ENCODE measurements at places on chromosomes 12 and 14.

GRCh38 chr14:75279153-75279762 lies 630 bp downstream of the FOS start:
- peak; percentile 29 for DNase-seq

GRCh38 chr14:95664066-95664465 lies 22.2 kb upstream of the TCL1B start:
- DNase-seq, result no peak

GRCh38 chr12:54357506-54358190 lies 6.6 kb downstream of the GPR84 start:
- DNase-seq, result no peak

GRCh38 chr12:123996581-123996980 lies 23.6 kb downstream of the ZNF664 start:
- DNase-seq, result no peak

GRCh38 chr12:73935817-73936216 lies 601.8 kb upstream of the ATXN7L3B start:
- no peak for DNase-seq

DNA sequence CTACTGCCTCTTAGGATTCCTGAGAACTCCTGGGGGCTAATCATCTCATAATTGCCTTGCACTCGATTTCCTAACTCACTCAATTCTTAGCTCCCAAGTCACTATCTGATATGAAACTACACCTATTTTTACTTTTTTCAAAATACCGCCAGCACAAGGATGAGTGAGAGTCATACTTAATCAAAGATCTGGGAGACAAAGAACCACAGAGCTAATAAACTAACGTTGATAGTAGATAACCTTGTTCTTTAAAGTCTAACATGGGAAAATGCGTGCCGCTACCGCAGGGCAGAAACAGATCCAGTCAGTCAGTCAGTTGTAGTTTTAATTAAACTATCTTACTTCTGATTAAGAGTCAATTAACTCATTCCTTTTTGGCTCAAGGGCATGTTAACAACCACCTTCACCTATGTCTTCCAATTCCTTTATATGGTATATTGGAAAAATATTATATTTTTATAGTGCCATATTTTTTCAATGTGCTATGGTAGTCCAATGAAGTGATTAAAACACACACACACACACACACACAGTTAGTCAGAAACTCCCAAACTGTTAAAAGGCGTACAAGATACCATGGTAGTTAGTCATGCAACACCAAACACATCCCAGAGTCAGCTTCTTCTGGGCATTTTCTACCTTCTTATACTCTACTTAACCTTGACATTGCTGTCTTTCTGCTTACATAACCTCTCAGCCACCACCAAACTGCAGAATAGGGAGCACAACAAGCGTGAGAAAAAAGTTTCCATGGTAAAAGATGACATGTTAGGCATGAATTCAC lies 114.0 kb downstream of the KLHL28 start:
- DNase-seq, result no peak

GRCh38 chr14:79597566-79597965 lies 613.7 kb downstream of the DIO2 start:
- no peak for DNase-seq

GRCh38 chr12:131570596-131570995 lies 140.3 kb upstream of the SFSWAP start:
- no peak for DNase-seq

- DNase-seq, result no peak
Measured at GRCh38 chr12:131808744-131809371, 19.3 kb upstream of the MMP17 start.

DNA sequence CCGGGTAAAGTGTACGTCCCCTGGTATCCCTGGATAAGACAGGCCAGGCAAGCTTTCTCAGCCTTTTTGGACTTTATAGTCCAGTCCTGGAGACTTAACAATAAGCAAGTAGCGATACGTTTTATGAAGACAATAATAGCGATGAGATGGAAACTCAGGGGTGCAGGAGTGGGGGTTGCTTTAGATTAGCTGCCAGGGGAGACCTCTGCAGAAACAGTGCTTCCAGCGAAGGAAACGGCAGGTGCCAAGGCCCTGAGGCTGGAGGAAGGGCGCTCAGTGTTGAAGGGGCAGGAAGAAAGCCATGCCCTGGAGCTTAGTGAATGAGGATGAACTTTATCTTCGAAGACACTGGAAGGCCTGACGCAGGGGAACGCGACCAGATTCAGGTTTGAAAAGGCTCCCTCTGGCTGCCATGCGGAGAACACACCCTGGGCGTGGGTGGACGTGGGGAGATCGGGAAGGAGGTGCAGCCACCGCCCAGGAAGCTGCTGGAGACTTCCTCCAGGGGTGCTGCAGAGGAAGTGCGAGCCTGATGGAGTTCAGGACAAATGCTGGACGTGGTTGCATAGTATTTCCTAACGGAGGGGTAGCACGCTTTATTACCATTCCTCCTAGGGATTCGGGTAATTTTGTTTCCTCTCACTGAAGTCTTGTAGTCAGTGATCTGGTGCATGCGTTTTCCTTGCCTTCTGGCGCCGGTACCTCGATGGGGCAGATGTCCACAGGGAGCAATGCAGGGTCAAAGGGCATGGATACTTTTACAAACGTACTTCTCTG lies 26.1 kb upstream of the UBC start:
- peak; percentile 55 for DNase-seq

GRCh38 chr12:18323159-18323558 lies 61.8 kb downstream of the PIK3C2G start:
- no peak for DNase-seq

DNA sequence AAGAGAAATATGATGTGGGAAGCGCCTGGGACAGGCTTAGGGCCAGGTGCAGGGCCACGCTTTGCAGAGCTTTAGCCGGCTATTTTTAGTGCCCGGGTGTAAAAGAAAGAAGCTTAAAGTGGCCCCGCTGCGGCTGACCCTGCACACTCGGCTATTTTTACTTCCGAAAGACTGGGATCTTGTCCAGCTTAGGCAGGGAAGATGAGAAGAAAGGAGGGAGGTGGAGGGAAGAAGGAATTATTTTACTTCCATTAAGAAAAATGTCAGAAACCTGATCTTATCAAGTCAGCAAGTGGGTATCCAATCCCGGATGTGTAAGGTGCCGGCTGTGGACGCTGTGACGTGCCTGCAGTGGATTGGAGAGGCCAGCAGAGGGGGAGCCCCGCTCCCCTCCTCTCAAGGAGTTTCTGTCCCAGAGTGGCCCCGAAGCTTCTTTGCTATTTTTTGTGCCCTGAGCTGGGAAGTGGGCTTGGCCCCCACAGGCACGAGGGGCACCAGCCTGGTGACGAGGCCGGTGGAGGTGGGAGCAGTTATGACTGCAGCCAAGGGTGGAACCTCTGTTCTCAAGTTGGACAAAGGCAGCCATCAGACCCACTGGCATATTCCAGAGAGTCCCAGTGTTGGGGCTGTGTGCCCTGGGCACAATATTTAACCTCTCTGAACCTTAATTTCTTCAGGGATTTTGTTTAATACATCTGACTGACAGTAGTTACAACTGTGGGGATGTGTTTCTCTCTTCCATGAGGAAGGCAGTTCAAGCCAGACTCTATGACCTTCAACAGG lies 97.7 kb downstream of the ESRRB start:
- no peak for DNase-seq

DNA sequence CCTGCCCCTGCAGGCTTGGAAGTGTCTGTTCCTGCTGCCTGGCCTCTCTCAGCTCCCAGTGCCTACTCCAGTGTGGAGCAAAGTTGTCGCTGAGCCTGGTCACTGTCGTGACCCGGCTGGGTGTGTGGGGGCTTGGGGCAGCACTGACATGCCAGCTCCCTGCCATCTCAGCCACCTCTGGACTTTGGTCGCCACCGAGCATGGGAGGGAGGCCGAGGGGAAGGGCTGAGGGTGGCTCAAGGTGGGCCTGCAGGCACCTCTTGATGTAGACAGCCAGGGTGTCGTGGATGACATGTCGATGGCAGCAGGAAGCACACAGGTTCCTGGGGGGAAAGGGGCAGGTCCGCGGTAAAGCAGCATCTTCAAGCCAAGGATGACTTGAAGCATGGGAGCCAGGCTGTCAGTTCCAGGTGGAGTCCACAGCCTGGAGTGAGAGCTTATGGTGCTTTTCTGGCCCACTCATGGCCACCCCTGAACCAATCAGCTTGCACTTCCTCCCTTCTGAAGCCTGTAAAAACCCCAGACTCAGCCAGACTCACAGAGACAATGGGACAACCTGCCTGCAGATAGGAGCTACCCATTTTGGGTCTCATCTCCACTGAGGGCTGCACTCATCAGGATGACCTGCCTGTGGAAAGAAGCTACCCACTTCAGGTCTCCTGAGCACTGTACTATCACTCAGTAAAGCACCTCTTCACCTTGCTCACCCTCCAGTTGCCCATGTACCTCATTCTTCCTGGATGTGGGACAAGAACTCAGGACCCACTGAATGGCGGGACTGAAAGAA lies 210.1 kb downstream of the MON2 start:
- no peak for DNase-seq

GRCh38 chr14:90630171-90630806 lies 185.9 kb downstream of the TTC7B start:
- no peak for DNase-seq

- no peak for DNase-seq
Measured at GRCh38 chr12:70338531-70338930, 27.6 kb upstream of the KCNMB4 start.

GRCh38 chr12:58079806-58080205 lies 138.4 kb downstream of the ATP23 start:
- DNase-seq, result no peak

- DNase-seq, result no peak
Measured at GRCh38 chr12:7101694-7102131, 7.3 kb downstream of the C1RL start.

DNA sequence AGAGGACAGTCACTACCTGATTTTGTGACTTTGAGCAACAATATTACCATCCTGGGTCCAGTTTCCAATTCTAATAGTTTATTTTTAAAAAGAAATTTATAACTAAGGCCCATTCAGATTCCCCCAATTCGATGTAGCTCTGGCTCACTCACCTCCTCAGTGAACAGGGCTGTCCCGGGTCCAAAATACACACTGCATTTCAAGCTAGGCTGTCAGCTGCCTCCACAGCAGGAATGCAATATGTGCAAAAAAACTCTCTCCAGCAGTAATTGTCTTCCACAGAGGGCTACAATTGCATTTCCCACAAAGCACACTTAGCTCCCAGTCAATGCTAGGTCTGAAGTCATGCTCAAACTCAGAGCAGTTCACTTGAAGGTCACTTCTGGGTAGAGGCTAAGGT lies 39.3 kb upstream of the ZNF641 start:
- no peak for DNase-seq

GRCh38 chr12:105420046-105420445 lies 89.6 kb downstream of the C12orf75 start:
- DNase-seq, result no peak

Measured in stimulated activated CD8-positive, alpha-beta memory T cell treated with anti-CD3 and anti-CD28 coated beads, Interleukin-7, amount 100 ng/mL, for 1 hour (primary cell).